Stimulated activated CD8-positive, alpha-beta memory T cell treated with anti-CD3 and anti-CD28 coated beads, Interleukin-2, amount 100 ng/mL, for 1 hour (primary cell): ENCODE measurements at places on chromosomes 7 and 10.
A peak's percentile ranks its signal among the peaks of the same experiment; 100 is the strongest.

DNA sequence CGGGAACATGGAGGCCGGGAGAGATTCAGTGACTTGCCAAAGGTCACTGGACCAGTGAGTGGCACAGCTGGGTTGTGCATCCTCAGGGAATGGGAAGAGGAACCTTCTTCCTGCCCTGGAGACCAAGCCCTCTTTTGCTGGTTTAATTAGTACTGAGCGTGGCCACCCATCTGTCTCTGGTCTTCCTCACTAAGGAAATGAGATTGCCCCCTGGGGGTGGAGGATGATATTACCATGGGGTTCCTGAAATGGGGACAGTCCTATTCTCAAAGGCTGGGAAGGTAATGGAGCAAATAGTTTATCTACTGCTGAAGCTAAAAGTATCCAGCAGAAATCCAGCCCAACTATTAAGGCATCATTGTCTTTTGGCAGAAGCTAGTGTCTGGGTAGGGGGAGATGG lies 98.6 kb upstream of the FGFR2 start:
- DNase-seq: no peak

- DNase-seq: no peak
Observed at GRCh38 chr10:125029584-125030242, 87.8 kb downstream of the ZRANB1 start.

DNA sequence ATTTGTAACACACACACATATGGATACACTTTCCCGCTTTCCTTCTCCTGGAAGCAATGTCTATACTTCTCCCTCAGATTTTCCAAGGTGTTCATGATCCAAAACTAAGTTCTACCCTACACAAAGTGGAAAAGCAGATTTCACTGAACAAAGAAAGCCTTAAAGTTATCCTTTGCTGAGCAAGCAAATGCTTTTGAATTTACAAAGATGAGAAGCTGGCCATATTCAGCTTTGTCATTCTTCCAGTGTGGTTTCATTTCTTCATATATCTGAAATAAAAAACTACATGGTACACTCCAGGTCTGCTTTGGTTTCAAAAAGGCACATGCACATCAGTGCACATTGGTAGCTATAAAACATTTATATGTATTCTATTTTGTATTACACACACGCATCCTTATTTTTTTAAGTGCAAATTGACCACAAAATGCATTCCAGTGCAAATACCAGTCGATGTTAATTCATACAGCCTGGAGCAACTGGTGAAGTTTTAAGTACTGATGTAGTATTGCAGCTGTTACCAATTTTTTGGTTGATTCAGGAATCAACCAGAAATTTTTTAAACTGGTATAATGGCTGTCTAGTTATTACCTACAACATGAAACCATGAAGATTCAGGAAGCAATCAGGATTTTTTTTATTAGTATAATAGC lies 65.5 kb upstream of the SRPK2 start:
- DNase-seq: no peak

GRCh38 chr7:151793531-151793951 lies 83.4 kb downstream of the PRKAG2 start:
- DNase-seq: no peak

DNA sequence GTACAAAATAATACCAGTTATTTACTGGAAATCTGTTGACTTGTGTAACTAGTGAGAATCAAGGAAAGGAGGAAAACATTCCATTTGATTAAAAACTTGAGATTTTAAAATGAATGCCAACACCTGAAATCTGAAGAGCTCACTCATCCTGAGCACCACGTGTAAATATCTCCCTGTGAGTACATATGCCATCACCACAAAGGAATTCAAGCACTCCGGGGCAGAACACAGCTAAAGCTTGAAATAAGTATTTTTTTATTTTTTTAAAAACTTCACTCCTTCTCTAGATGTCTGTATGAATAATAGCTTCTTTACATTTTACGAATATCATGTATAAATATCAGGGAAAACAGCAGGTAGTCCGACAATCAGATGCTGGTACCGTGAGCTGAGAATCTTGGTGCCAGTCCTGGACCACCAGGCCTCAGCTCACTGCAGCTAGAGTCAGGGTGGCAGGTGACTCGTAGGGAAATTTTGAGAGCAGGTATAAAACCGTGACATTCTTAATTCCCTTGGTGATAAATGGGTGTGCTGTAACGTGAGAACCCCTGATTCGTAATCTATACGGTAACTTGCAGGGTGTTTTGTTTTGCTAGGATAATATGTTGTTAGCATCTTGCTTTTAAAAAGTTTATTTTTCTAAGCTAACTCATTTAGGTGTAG lies 12.7 kb downstream of the LMTK2 start:
- no peak for DNase-seq

GRCh38 chr10:85741626-85742300 lies 624.8 kb downstream of the GRID1 start:
- DNase-seq: no peak

- no peak for DNase-seq
Observed at GRCh38 chr10:9211228-9211627, 1156.7 kb downstream of the GATA3 start.

DNA sequence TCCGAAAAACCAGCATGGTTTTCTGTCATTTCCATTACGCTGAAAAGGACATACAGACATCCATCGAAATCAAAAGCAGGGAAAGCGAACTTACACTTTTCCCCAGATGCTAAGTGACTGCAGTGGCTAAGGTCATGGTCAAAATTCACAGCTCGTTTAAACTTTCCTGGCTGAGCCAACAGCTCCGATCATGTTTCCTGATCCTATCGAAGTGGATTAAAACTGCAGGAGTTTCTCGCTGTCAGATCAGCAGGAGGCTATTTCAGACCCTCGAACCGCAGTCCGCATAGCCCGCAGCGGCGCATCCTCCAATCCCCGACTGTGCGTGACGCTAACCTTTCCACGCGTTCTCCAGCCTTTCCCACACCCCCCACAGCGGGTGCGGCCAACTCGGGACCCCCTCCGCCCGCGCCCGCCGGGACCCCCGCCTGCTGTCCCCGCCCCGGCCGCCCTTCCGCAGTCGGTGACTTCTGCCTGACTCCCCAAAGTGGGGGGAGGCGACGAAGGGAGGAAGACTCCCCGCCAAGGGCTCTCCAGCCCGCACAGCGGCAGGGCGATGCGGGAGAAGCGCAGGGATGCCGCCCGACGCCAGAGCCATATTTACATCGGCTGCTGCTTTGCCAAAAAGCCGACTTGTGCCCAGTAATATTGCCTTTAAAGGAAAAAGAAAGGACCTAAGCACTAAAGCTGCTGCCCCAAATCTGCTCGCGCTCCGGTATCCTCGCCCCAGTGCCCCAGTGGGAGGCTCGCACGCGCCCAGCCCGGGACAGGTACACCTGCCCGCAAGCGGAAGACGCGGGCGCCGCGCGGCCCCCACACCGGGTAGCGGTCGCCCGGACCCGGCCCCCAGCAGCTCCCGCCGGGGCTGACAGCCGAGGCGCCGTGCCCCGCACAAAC lies 1.2 kb downstream of the PIP4K2A start:
- peak; percentile 14 for DNase-seq

DNA sequence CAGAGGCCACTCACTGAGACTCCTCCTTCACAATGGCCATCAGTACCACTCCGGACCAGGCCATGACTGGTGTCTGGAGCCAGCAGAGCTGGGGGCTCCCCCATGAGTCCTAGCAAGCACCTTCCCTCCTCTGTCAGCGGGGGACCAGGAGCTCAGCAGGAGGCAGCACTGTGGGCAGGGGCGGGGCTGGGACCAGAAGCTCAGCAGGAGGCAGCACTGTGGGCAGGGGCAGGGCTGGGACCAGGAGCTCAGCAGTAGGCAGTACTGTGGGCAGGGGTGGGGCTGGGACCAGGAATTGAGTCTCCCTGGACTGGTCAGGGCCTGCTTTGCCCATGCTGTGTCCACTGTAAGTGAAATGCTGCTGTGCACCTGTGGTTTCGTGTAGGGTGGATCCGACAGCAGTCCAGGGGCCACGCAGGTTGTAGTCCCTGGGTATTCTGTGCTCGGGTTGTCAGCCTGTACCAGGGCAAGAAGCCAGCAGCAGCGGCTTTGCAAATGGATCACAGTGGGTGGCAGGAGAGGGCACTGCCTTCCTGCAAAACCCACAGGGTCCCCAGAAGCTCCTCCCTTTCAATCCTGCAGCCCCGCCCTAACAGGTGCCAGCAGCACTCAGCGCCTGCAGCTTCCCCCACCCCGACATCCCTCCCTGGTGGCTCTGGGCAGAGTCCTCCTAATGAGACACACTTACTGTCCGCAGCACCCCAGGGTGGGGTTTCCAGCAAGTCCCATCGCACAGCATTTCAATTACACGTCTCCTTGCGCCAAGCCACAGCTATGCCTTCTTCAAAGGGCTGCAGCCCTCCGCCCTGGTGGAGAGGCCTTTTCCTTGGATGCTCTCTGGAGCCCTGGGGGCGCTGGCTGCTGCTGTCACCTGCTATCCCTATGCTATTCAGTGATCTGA lies 220.5 kb downstream of the TCERG1L start:
- no peak for DNase-seq

- DNase-seq: no peak
Observed at GRCh38 chr10:21961847-21962246, 41.7 kb downstream of the DNAJC1 start.

DNA sequence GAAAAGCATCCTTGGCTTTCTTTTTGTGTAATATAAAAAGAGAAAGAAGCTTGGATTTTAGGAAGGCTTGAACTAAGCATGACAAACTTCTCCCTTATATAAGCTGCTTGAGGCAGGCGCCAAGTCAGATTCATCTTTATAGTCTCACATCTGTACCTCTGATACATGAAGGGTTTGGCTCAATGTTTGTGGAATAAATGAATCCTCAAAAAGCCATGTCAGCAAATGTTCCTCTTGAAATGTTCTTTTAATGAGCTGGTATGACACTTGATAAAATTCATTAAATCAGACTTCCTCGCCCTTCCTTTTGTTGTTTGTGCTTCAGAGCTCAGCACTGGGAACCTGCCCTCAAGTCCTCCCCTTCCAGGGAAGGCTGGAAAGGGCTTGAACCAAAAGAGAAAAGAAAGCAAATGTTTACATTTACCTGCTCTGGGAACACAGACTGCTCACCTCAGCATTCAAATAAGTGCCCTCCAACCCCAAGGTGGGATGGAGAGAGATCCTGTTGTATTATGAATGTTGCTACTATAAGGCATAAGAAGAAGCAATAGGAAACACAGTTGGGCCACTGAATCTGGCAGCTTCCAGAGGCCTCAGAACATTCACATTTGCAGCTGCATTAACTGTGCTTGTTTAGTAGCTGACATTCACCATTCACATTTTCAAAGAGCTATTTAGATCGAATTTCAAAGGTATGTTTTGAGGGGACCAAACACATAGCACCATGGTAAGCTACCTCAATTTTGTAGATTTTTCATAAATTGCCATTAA lies 212.6 kb downstream of the CACNA2D1 start:
- no peak for DNase-seq
